CMK (cell line): ENCODE measurements at places on chromosomes 7 and 10.

DNA sequence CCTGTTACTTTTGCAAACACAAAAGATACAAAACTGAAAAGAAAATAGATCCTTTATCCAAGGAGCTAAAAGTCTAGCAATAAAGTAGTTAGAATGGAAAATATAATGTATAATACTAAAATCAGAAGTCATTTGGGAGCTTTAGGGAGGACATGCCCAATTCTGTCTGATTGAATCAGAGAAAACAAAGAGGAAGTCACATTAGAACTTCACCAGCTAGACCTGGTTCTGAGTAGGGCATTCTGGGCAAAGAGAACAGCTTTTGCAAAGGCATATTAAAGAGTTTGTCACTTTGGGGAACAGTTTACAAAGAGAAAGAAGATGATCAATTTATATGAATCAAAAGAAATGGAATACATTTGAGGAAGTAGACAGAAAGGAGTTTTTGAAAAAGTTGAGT is 107.0 kb upstream of the PRSS1 start:
- DNase-seq = no peak

DNA sequence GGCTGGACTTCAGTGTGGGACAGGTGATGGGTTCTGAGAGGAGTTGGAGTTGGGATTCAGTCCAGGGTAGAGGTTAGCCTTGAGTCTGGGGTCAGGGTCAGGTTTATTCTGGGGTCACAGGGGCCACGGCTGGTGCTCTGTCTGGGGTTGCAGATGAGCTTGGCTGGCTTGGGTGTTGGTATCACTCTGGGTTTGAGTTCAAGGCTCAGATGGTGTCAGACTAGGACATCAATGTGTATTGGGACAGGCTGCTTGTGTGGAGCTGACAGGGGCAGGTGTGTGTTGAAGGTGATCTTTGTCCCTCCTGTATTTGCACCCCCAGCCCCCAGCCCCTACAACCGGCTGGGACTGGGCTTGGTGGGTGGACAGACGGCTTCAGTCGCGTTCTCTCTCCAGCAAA is 26.8 kb downstream of the TMEM270 start:
- DNase-seq = no peak

DNA sequence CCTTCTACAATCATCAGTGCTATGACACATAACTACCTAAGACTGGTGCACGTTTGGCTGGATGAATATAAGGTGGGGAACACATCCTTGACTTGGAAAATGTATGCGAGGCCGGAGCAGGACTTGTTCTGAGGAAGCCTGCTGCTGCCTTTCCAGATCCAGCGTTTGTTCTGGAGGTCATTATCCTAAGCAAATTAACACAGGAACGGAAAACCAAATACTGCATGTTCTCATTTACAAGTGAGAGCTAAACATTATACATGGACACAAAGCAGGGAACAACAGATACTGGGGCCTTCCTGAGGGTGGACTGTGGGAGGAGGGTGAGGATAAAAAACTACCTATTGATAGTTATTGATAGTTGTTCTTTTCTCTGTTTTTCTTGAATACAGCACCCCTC is 10.8 kb upstream of the GALNT11 start:
- no peak for DNase-seq

DNA sequence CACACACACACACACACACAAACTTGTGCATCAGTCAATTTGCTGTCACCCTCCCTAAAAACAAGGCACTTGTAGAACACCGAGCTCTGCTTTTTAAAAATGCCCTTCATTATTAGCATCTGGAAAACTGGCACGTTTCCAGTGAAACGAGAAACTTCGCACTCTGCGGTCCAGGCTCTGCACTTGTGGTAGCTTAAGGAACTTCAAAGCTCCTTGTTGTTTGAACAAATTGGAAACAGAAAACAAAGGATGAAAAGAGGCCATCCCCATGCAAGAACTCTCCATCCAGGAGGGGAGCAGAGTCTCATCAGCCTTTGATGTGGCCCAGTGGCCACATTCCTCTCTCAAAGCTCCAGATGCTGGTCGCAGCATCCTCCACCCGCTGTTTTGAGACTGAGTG is 105.1 kb downstream of the C10orf90 start:
- no peak for DNase-seq

DNA sequence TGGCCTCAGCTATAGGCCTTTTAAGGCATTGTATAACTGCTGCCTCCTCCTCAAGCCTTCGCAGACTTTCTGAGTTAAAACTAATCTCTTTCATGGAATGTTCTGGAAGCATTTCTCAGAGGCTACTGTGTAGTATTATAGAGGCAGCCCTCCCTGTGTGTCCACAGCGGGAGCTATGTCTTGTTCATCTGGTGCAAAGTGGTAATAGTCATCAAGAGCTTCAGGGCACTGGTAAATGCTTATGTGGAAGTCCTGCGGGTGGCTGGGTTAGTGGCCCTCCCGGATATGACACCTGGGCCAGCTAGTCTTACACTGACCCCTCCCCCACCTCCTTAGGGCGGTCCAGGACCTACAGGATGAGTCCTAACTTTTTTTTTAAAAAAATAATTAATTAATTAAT is 2.2 kb upstream of the ABHD11 start:
- DNase-seq = no peak

- DNase-seq = no peak
Observed at GRCh38 chr7:17855202-17855601, 85.1 kb downstream of the SNX13 start.
